Stimulated activated CD4-positive, alpha-beta T cell treated with anti-CD3 and anti-CD28 coated beads, Interleukin-4, amount 100 ng/mL, for 24 hours (primary cell): ENCODE measurements at places on chromosomes 5 and 9.

DNA sequence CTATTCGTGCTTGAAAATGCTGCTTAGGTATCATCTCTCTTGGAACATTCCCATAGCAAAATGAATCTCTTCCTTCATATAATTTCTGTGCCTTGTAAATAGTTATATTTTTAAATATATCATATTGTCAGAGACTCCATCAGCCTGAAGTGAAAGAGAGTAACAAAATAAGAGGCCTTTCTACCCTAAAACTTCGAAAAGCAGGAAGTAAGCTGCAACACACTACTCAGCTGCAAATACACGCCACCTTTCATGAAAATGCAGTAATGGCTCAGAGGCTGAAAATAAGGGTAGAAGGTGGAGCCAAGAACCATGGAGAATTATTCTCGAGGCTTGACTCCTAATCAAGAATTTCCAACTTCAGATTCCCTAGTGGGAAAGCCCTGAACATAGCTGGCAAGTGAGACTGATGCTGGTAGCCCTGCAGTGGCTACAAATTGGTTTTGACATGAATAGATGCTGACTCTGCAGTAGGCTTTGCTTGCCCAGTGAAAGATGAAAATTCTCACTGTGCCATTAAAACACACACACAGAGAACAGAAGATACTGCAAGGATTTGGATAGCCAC, 30.2 kb upstream of the PTGER4 start:
- no peak for DNase-seq

- peak; percentile 87 for DNase-seq
Measured at GRCh38 chr5:103139264-103139865, 19.3 kb downstream of the PPIP5K2 start.

GRCh38 chr5:584846-585245, 27.3 kb upstream of the CEP72 start:
- no peak for DNase-seq

GRCh38 chr5:17277907-17278306, 60.5 kb downstream of the BASP1 start:
- no peak for DNase-seq

DNA sequence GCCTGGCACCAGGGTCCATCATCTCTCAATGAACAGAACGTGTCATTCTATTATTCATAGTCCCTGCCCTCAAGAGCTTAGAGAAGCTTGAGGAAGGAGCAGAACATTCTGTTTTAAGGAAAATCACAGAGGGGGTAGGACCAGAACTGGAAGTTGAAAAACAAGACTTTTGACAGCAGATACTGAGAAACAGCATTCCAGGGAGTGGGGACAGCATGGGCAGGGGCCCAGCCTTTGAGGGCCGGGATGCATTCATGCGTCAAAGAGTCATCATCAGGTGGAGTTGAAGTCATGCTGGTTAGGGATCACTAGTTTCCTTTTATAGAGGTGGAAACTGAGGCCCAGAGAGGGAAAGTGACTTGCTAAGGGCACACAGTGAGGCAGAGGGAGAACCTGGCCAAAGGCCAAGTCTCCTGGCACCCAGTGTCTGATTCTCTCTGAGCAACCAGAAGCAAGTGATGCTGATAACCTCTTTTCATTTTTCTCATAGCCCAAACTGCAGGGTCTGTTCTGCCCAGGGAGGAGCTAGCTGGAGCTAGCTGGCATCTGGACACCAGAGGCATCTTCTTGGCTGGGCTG, 41.5 kb upstream of the STXBP1 start:
- DNase-seq = no peak

DNA sequence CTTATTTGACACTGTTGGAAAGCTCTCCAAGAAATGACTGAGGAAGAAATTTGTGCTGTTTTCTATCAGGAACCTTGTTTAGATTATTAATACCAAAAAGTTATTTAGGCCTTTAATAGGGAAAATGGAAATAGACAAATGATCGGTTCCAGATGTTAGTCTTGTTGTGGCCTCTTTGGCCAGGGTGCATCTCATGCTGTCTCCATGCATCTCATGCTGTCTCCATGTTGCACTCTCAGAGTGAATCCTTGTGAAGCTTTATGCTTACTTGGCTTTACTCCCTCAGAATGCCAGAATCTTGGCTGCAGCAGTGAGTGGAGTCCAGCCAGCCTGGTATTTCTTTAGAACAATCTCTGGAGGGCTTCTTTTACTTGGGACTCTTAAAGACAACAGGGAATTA, 185.5 kb downstream of the ARHGAP26 start:
- no peak for DNase-seq

- no peak for DNase-seq
Measured at GRCh38 chr5:159031513-159031912, 68.2 kb downstream of the EBF1 start.

DNA sequence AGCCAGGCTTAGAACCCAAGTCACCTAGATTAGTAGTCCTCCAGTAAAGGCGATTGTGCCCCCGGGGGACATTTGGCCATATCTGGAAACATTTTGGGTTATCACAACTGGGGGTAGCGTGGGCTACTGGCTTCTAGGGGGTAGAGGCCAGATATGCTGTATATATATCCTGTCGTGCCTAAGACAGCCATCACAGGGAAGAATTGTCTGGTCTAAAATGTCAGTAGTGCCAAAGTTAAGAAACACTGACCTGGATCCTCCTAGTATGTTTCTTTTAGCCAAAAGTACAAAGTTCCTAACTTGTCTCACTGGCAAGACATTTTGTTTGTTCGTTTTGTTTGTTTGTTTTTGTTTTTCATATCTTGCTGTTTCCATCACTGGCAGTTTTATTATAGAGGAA, 13.8 kb downstream of the RABEPK start:
- no peak for DNase-seq

DNA sequence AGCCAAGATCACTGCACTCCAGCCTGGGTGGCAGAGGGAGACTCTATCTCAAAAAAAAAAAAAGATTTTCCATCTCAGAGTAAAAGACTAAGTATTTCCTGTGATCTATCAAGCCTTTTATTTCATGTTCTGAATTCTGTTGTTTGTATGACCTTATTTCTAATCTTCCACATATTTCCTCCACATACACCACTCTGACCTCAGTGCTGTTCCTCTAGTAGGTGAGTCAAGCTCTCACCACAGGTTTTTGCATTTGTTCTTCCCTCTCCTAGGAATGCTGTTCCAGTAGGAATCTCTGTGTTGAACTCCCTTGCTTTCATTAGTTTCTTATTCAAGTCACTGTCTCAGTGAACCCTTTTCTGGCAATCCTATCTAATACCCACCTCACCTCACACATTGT, 68.1 kb downstream of the INVS start:
- no peak for DNase-seq

- no peak for DNase-seq
Measured at GRCh38 chr5:1288439-1289335, 6.2 kb downstream of the TERT start.

DNA sequence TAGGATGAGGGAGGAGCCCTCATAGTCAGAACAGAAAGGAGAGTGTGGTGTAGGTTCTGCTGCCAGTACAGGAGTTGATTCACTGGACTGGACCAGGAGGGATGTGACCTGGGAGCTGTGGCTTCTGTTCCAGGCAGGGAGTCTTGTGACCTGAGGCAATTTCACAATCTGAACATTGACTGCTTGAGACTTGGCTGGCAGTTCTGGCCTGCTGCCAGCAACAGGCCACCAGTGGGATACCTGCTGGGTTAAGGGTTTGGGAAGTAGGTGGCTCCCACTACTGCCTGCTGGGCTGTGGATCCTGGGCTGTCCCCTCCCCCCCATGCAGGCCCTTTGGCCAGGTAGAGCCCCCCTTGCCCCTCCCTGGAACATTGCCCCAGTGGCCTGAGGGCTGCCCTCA, 268.6 kb upstream of the ARRDC3 start:
- DNase-seq = no peak

DNA sequence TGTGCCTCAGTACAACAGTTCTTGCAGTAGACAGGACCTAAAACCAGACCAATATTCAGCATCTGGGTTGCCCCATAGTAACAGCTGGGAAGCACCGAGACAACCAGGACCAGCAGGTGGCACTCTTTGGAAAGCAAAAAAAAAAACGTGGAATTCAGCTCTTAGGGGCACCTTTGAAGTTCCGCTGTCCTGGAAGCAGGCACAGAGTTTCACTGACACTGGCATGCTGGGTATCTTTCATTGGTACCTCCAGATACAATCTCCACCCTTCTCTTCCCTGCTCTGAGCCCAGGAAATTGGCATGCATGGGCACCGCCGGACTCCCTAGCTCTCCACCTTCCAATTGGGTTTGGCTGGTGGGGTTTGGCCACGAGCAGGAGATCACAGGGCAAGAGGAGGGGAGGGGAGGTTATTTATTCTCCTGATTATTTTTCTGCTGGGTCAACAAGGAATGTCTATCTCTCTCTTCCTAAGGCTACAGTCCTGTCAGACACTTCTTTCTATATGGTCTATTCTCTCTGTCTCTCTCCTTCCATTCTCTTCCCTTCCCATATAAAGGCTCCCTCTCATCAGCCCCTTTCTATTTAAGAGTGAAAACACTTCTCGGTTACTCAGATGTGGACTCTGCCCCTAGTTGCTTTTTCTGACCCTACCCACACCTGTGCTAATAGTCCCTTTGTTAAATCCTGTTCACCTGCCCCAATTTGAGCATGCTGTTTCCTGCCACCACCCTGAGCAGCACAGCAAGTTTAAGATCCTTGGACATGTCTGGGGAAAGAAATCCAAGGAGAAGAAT, 1.9 kb upstream of the IDNK start:
- peak; percentile 38 for DNase-seq

DNA sequence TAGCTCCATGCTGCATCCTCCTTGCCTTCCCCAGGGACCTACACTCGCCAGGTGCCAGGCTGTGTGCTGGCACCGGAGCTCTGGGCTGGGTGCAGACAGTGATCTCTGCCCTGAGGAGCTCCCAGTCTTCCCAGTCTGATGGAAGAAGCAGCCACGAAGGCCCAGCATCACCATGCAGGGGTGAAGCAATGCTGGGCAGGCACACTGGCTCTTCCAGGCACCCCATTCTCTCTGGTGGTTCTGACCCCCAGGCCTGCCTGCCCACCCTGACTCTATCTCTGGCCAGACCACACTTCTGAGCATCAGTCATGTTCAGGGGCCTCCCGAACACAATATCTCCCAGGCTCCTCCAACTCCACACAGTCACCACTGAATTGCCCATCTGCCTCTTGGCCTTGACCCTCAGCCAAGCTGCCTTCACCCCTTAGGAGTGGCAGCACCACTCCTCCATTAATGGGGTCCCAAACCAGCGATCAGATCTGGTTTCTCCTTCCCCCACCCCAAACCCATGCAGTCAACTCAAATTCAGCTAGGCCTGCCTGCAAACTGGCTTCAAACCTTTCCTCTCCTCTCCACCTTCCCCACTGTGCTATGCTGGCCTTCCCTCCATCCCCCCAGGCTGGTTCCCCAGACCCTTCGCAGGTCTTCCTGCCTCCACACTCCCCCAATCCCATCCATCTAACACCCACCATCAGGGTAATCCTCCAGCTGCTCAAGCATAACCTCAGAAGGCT, 102.7 kb upstream of the MVB12B start:
- no peak for DNase-seq

GRCh38 chr9:2749485-2749884, 32.2 kb downstream of the KCNV2 start:
- no peak for DNase-seq

DNA sequence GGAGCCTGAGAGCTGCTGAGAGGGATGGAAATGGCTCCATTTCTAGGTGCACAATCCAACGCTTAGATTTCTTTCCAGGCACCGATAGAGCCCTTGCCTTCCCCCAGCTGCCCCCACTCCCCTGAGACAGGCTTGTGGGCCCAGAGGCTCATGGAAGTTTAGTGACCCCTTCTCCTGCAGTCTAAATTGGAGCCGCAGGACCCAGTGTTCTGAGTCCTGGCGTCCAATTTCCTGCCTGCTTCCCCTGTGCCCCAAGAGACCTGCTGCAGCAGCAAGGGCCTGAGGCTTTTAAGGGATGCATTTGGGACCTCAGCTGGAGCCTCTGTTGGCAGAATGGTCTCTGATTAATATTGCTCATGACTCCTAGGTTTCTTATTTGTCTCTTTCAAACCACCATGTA, 61.7 kb downstream of the RGS3 start:
- DNase-seq = no peak

DNA sequence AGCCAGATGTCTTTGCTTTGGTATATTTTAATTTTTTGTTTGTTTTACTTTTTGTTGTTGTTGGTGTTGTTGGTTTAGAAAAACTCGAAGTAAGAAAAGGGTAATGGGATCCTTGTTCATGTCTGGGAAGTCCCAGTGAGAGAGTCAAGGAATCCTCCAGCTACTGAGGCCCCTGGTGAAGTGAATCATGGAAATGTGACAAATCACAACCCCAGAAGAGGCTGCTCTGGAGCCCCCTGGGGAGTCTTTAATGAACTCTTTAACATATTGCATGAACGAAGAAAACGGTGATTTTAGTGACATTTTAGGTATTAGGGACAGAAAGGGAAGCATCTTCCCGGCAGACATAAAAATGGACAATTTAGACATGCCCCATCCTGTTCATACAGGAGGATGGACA, 41.3 kb downstream of the TMEM174 start:
- no peak for DNase-seq

DNA sequence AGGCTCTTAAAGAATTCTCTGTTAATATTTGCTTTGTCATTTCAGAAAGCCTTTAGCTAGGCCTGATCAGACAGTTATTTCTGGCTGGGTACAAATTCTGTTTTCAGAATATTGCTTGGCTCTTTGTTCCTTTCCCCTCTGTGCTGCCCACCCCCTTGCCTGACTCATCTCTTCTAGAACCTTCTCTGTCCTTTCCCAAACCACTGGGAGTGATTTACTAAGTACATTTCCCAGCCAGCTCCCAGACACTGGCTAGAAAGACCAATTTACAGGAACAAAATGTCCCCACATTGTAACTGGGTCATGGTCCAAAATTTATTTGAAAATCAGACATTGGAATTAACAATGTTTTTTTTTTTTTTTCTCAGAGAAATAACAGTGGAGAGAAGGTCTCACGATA, 133.1 kb upstream of the MAP1B start:
- DNase-seq = no peak

DNA sequence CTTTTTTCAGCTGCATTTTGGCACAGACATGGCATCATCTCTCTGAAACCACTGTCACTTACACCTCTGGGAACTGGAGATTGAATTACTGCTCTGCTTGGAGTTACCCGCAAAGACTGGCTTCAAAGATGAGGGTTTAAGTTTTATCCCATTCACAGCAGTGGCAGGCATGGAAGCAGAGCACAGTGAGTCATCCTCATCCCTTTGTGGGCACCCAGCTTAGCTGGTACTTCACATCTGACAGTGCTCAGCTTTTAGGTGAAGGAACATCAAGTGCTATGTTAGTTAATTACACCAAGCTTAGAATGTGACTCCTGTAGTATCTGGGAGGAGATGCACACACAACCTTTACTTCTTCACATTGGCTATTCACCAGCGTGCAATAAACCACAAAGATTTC, 24.8 kb upstream of the ALDH1A1 start:
- no peak for DNase-seq
